ENCODE measurements at places on chromosomes 2 and 18. TPM values are rescaled to one million over a fixed set of nuclear protein-coding genes. Genes with fewer than 3 reads are reported as not detected.

DNA sequence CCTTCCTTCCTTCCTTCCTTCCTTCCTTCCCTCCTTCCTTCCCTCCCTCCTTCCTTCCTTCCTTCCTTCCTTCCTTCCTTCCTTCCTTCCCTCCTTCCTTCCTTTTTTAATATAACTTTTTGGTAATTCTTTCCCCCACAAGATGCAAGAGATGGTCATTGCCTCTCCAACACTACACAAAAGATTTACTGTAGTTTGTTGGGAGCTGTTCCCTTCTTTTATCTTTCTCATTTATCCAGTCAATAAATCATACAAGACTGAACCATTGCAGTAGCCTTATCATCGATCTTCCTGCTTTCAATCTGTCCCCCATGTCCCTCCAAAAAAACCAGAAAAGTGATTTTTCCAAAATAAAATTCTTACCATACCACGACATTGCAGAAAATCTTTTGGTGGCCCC is 8.2 kb downstream of the APCDD1 start:
- no peak for DNase-seq

DNA sequence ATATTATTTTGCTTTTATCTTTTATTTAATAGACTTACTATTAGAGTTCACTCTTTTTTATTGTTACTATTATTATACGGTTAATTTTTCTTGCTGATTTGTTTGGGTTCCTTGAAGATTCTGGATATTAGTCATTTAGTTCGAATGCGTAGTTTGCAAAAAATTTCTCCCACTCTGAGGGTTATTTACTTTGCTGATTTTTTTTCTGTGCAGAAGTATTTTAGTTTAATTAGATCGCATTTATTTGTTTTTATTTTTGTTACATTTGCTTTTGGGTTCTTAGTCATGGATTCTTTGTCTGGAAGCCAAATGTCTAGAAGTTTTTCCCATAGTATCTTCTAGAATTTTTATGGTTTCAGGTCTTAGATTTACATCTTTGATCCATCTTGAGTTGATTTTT is 585.2 kb downstream of the CPS1 start:
- no peak for DNase-seq

DNA sequence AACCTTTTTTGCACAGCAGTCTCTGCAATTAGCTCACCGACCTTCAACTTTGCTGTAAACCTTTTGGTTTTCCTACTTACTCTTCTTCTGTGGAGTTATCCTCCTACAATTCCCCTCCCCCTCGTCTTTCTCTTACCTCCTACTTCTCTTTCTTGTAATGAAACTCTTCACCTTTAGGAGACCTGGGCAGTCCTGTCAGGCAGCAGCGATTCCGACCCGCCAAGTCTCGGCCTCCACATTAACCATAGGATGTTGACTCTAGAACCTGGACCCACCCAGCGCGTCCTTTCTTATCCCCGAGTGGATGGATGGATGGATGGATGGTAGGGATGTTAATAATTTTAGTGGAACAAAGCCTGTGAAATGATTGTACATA is 8.3 kb downstream of the TBR1 start:
- no peak for DNase-seq

GRCh38 chr2:128438586-128438985 is 119.9 kb upstream of the HS6ST1 start:
- DNase-seq = no peak

GRCh38 chr2:223736488-223736887 is 100.9 kb downstream of the AP1S3 start:
- DNase-seq = no peak

GRCh38 chr2:151638990-151639389 is 95.3 kb downstream of the NEB start:
- DNase-seq = no peak

- DNase-seq = no peak
Observed at GRCh38 chr2:108621687-108622681, 87.7 kb downstream of the LIMS1 start.

DNA sequence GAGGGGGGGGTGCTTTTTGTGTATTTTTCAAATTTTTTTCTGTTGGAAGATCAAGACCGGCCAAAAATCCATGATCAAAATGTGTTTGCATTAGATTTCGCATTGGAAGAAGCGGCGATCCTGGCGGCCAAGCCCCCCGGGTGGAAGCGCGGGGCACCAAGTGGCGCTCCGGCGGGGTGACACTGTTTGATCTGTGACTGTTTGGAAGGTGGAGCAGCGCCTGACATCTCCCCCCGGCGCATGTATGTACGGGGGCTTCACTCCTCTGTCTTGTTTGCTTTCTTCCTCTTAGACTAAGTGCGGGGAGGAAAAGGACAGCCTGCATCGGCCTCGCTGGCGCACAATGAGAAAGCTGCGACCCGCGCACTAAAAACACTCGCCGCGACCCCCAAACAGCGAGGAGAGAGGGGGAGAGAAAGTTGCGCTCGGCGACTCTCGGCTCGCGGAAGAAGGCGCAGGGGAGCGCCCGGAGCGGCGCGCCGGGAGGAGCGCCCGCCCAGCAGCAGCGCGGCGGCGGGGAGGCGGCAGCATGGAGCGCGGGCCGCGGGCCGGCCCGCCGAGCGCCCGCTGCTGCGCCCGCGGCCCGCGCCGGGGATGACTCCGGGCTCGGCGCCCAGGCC is 515 bp downstream of the TSHZ1 start:
- no peak for DNase-seq

- DNase-seq = no peak
Observed at GRCh38 chr2:61456070-61456745, 14.7 kb downstream of the USP34 start.

DNA sequence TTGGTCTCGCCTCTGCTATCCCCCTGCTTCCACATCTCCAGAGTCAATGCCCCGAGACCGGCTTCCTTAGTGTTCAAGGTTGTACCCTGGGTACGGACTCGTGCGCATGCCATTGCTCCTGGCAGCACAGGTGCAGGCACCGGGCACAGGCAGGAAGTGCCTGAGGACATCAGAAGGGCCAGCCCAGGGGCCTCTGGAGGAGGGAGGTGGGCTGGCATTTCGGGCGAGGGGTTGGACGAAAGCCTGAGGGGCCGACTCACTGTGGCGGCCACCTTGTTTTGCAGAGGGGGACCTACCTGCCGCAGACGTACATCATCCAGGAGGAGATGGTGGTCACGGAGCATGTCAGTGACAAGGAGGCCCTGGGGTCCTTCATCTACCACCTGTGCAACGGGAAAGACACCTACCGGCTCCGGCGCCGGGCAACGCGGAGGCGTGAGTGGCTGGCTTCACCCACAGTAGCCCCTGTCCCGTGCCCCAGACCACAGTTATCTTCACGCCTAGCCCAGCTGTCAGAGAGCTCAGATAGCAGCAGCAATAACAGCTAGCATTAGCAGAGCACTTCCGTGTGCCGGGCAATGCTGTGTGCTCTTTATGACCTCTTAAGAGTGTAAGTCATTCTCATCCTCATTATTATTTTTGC is 12.5 kb downstream of the ITM2C start:
- no peak for DNase-seq

- no peak for DNase-seq
Observed at GRCh38 chr2:74676331-74676730, 22.3 kb downstream of the SEMA4F start.

- DNase-seq = no peak
Observed at GRCh38 chr2:234723400-234723799, 226.5 kb upstream of the ARL4C start.

Gene PLB1
- 7.2 TPM for total RNA-seq

Gene STAM2
- 33.9 TPM for total RNA-seq

Gene UGT1A5
- not detected for total RNA-seq

Gene SPP2
- not detected for total RNA-seq

All from skin of body (tissue), 3 donors.